ENCODE measurements at places on chromosomes 1 and 21.
A peak's percentile ranks its signal among the peaks of the same experiment; 100 is the strongest.

- no peak for DNase-seq
Observed at GRCh38 chr1:216184126-216184680, 239.0 kb downstream of the USH2A start.

- no peak for DNase-seq
Observed at GRCh38 chr1:50735443-50735842, 224.6 kb downstream of the FAF1 start.

DNA sequence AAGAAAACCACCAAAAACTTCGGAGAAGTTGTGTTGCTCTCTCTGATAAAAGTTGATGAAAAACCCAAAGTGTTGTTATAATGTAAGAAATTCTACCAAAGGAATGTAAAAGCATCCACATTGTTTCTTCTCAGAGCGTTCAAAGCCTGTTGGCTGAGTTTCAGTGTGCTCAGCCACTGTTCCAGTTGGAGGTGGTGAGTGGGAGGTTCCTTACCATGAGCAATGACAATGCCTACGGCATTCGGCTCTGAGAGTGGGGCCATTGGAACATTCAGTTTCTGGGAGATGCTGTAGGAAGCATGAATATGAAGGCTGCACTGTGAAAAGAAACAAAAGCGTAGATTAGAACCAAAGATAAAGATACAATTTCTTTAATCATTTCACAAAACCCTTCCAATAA is 20.5 kb upstream of the MYBPHL start:
- DNase-seq: no peak

DNA sequence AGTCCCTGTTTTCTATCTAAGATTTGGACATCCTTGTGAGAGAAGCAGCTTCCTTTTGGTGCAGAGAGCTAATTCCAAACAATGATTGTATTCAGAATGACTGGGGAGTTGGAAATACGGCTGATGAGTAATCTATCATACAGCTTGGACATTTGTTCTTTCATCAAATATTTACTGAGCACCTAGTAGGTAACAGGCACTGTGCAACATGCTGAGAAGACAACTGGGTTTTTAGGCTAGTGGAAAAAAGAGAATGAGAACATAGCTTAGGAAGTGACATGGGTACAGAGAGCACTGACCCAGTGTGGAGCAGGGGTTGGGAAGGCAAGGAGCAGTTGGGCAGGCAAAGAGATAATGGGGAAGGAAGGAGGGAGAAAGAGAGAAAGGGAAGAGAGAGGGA is 87.5 kb downstream of the TBX19 start:
- DNase-seq: no peak

DNA sequence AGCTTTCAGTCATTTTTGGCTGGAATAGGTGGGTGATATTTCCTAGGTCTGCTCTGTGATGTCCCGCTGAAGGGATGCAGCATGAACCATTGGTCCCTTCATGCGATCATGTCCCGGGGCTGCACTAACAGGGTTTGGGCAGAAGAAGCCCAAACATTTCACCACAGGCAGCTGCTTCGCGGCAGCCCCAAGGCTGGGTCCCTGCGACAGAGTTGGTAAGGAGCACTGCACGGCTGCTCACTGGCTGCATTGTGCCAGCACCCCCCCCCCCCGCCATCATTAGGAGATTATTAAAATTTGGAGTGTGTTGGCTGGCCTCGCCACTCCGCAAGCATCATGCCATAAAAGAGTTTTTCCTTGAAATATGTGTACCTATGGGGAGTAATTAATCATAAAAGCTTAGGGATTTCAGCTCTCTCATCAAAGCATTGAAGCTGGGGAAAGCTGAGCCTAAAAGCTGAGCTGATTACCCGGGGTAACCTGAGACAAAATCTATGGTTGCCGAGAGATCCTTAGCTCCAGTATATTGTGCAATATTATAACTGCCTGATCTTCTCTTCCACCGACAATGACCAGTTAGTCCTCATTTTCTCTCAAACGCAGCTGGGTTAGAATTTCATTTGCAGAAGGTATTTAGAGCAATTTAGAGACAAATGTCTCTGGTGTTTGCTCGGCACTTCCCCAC is 62.5 kb downstream of the PEX14 start:
- no peak for DNase-seq

- no peak for DNase-seq
Observed at GRCh38 chr1:119266386-119266785, 102.2 kb upstream of the HAO2 start.

DNA sequence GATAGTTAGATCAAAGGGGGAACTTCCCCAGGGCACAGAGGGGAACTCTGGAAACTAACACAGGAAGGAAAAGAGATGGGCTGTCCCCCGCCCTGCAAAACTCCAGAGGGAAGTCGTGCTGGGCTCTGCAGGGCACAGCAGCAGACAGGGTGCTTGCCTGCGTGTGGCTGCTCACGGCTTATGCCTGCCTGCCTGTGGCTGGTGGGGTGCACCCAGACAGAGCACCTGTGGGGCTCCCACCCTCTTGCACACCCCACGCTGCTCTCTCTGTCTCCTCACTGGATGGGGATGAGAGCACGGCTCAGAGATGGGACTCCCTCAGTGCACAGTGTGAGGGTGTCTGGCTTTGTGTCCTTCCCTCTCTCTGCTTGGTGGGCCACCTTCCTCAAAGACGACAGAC is 13.5 kb upstream of the ETV3L start:
- DNase-seq: peak; percentile 42

DNA sequence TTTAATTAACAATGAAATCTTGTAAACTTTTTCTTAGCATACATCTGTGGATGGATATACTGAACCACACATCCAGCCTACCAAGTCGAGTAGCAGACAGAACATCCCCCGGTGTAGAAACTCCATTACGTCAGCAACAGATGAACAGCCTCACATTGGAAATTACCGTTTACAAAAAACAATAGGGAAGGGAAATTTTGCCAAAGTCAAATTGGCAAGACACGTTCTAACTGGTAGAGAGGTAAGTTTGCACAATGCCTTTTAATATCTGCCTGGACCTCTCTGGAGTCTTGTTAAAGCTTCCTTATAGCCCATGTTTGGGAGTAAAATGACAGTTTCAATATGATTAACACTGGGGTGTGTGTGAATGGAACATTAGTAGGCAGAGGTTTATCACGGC is 51.4 kb downstream of the MARK1 start:
- no peak for DNase-seq

- no peak for DNase-seq
Observed at GRCh38 chr1:246355411-246356230, 151.5 kb downstream of the SMYD3 start.

GRCh38 chr1:15731735-15732685 is 4.0 kb upstream of the SLC25A34 start:
- no peak for DNase-seq

GRCh38 chr1:166905900-166906299 is 29.8 kb upstream of the TADA1 start:
- no peak for DNase-seq

DNA sequence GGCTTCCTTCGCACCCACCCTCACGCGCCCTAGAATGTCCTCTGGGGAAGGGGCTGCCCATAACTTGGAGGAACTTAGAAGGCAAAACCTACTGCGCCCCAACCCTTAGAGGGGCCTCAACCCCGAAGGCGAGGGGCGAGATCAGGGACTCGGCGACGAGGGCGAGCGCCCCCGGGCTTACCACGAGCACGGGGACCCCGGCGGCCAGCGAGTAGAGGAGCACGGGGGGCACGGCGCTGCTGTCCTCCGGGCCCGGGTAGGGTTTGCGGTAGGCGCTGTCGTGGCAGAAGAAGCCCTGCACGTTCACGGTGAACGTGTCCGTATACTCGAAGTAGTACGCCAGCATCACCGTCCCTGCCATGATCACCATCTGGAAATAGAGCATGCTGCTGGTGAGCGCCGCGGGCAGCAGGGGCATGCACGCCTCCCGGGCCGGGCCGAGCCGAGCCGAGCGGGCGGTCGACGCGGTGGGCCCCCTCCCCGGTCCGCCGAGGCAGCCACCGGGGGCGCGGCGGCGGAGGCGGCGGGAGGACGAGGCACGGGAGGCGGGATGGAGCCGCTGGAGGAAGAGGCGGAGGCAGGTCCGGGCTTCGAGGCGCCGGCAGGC is 304 bp downstream of the PLPPR5 start:
- DNase-seq: no peak

DNA sequence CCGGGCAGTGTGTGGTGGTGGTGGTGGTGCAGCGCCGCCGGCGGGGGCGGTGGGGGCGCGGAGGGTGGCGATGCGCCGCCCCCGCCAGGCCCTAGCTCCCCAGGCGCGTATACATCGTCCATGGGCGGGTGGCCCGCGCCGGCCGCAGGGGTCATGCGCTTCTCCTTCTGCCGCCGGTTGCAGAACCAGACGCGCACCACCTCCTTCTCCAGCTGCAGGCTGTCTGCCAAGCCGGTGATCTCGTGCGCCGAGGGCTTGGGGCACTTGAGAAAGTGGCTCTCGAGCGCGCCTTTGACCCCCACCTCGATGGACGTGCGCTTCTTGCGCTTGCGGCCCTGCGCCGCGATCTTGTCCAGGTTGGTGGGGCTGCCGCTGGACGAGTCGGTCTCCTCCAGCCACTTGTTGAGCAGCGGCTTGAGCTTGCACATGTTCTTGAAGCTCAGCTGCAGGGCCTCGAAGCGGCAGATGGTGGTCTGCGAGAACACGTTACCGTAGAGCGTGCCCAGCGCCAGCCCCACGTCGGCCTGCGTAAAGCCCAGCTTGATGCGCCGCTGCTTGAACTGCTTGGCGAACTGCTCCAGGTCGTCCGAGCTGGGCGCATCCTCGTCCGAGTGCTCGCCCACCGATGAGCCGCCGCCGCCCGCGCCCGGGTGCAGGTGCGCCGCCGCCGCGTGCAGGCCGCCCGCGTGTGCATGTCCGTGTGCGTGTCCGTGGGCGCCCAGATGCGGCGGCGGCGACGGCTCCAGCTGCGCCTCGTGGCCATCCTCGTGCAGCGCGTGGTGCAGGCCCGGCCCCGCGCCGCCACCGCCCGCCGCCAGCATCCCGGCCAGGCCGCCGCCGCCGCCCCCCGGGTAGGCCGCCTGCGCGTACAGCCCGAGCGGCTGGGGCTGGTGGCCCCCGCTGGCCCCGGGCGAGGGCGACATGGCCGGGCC is 926 bp downstream of the POU3F1 start:
- DNase-seq: no peak

DNA sequence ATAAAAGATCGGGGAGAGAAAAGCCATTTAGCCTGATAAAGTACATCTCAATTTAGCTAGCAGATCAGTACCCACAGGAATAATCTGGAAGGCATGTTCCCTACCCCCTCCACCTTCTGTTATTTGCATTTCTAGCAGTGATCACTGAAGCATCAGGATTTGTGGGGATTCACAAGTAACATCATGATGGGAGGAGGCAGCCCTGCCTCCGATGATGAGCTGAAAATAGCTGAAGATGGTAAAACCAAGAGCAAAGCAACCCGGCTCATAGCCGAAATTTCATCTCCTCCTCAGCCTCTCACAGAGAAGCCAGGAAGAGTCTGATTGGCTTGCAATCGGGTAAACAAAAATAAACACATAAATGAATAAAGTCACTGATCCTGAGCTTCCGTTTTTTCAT is 2.4 kb downstream of the CCSAP start:
- no peak for DNase-seq

DNA sequence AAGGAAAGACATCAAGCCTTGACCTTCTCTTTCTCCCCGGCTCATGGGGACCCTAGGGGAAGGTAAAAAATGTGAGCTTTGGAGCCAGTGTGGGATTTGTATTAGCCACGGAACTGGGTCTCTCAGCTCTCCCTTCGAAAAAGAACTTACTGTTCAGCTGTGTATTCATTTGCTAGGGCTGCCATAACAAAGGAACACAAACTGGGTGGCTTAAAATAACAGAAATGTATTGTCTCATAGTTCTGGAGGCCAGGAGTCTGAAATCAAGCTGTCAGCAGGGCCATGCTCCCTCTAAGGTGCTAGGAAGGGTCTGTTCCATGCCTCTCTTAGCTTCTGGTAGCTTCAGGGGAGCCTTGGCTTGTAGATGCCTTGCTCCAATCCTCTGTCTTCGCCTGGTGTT is 83.5 kb upstream of the SLC2A1 start:
- DNase-seq: no peak

GRCh38 chr1:119778886-119779560 is 10.3 kb upstream of the HMGCS2 start:
- no peak for DNase-seq

GRCh38 chr1:18583326-18583941 is 47.2 kb upstream of the PAX7 start:
- no peak for DNase-seq

DNA sequence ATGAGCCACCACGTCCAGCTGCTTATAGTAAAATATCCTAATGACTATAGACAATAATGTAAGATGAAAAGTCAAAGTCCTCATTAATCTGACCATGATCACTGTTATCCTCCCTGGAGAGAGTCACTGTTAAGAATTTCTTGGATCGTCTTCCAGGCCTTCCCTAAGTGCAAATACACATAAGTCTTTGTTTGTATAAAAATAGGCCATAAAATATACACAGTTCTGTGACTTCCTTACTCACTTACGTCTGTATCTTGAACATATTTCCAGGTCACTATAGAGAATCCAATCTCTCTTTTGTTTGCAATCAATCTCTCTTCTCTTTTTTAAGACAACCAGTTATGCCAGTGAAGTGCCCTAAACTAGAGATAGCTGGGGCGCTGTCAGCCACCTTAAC is 89.1 kb upstream of the LYST start:
- DNase-seq: no peak

DNA sequence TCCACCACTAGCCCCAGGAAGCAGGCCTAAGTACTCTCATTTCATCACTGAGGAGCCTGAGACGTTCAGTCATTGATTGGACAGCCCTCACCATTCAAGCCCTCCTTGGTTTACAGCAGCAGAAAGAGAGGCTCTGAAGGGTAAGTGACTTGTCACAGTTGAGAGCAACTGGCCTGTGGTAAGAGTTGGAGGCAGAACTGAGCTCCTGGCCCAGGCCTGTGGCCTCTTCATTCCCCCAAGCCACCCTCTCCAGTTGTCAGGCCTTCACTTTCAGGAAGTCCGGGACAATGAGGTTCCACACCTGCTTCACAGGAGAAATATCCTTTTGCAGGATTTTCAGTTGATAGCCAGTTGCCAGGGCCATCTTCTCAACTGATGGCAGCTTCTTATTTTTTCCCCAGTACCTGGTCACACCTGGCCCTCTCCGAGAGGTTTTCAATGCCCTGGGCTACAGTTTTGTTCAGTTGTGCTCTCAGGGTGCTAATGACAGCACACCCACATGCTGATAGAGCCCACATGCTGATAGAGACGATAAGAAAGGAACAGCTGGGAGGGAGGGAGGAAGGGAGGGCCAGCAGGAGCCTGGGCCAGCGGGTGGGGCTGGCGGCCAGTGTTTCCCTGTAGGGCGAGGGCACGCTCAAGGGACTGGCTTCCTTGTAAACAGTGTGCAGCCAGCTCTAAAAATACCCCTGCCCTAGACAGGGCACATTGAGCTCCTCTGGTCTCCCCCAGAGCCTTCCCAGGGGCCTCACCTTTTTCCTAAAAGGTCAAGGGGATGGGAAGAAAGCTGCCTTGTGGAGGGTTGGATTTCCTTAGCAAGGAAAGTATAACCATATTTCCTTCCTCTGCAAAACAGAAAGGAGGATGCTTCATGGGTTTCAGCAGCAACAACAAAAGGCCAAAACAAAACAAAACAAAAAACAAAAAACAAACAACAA is 112.7 kb upstream of the JUN start:
- no peak for DNase-seq
